ENCODE measurements at places on chromosomes 7 and 10.
A peak's percentile ranks its signal among the peaks of the same experiment; 100 is the strongest.

DNA sequence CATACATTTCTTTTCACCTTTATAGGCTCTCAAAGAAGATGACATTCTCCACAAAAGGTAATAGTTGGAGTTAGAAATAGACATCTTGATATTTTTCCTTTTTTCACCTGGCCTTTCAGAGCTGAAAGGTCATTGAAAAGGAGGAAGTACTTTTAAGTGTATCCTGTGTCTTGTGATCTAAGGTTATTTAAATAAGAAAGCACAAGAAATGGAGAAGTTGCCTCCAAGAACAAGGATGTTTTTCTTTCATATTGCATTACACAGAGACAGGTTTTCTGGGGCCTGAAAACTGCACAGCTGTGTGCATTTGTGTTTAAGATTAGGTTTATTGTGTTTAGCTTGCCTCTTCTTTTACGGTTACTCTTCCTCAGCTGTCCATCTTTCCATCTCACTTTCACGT is 103.4 kb upstream of the SEMA3D start:
- no peak for DNase-seq

GRCh38 chr10:95034401-95034800 is 34.9 kb downstream of the CYP2C8 start:
- DNase-seq = no peak

GRCh38 chr7:64581926-64582894 is 19.3 kb upstream of the ZNF680 start:
- DNase-seq = no peak

- DNase-seq = peak; percentile 81
Observed at GRCh38 chr10:10792681-10793080, 225.0 kb upstream of the CELF2 start.

- no peak for DNase-seq
Observed at GRCh38 chr10:4658777-4659176, 167.2 kb upstream of the AKR1E2 start.

DNA sequence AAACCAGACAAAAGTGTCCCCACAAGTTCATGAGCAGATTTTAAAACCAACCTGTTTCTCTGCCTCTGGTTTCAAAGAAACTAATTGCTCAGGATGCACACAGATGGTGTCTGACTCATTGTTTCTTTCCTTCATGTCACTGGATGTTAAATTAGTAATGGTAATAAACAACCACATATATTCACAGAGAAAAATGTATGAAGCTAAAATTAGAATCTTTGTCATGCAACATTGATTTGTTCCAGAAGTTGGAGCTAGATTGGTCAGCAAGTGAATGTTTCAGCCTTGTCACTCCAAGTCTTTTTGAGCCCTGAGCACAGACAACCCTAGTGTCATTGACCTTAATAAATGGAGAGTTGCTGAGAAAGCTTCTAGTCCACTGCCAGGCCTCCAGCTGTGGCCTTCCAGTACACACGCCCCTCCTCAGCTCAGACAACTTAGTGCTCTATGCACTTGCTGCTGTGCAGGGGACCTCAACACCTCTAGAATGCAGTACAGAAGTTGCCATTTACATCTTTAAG is 175.9 kb downstream of the CCDC71L start:
- DNase-seq = peak; percentile 48

DNA sequence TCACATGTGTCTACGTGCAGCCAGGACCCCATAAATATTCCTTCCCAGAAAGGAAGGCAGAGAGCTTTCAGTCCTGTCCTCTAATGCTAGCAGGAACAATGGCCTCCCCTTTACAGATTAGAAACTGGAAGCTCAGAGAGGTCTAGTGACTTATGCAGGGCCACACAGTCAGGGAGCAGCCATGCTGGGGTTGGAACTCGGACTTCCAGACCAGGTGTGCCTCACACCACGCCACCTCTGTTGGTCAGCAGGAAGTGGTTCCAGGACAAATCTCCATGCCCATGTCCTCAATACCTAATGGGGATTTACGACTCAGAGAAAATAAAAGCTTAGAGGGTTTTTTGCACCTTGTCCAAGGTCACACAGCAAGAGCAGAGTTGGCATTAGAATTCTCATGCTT is 378.9 kb downstream of the RPS24 start:
- no peak for DNase-seq

- peak; percentile 92 for DNase-seq
Observed at GRCh38 chr7:40299097-40299496, 164.3 kb downstream of the SUGCT start.

GRCh38 chr7:78141522-78142281 is 343.1 kb downstream of the PHTF2 start:
- DNase-seq = peak; percentile 27

- no peak for DNase-seq
Observed at GRCh38 chr7:111667488-111667887, 105.2 kb upstream of the IMMP2L start.

GRCh38 chr7:145681159-145681558 is 435.4 kb upstream of the CNTNAP2 start:
- no peak for DNase-seq

- no peak for DNase-seq
Observed at GRCh38 chr7:108463613-108464012, 7.4 kb upstream of the NRCAM start.

- DNase-seq = no peak
Observed at GRCh38 chr7:29424295-29424983, 139.2 kb upstream of the PRR15 start.

DNA sequence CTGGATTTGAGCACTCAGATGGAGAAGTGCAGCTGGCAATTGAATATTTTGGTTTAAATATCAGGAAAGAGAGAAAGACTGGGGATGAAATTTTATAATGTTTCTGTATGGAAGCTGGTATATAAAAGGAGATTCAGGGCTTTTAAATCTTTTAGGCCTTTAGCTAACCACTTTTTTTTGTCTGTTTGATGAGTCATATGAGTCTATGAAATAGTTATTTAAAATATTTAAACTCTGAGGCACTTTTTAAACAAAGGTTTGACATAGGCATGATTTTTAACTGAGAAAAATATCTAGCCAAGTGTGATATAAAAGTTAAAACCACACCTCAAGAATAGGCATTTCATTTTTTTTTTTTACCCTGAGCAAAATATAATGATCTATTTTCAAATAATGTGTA is 944.3 kb downstream of the GATA3 start:
- DNase-seq = no peak

DNA sequence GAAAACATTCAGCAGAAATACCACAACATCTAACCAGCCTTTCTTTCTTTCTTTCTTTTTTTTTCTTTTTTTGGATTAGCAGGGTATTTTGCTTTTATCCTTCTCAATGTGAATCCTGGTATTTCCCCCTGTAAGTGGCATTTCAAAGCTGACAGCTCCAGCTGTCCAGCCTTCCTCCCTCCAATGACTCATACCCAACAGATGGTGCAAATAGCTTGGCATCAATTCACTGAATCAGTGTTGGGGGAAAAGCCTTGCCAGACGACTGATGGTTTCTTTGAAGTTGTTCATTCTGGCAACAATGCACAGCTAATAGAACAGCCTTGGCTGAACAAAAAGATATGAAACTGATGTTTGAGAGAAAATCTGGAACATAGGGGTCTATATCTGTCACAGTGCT is 316.8 kb upstream of the STEAP1 start:
- peak; percentile 81 for DNase-seq

DNA sequence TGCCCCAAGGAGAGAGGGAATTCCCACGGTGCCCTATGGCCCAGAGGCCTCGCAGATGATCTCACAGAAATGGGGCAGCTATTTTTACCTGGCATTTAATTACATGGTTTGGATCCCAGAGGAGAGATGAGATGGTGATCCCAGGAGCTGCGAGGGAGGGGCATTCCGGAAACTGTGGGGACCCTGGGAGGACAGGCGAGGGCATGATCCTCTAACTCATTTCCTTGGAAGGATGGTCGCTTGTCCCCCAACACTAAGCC is 9.4 kb downstream of the SH2B2 start:
- no peak for DNase-seq

DNA sequence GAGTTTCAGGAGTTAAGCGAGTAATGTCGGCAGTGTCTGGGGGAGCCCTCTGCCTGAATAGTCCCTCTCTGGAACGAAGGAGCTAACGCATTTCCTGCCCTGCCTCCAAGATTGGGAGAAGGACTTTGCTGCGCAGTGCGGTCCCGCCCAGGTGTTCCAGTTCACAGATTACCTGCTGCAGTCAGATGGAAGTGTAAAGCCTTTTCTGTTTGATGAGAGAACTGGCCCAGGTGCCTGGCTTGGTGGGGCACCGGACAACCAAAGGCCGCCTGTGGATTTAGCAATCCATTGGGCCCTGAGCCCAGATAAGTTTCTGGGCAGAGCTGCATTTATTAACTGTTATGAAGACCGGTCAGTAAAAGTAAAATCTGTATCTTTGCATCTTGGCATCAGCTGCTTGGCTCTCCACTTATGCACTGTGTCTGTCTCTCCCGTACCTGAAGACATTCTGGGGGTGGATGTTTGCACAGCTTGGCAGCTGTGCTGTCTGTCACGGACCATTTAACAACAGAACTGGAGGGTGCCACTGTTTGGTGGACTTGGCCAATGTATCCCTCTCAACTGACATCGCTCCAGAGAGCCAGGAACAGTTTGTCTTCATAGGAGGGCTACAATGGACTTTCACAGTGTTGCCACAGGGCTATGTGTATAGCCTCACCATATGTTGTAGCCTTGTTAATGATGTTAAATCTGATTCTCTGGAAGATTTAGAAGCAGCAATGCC is 654.7 kb upstream of the ZWINT start:
- no peak for DNase-seq

GRCh38 chr10:45249978-45250693 is 65.3 kb downstream of the OR13A1 start:
- DNase-seq = peak; percentile 69

DNA sequence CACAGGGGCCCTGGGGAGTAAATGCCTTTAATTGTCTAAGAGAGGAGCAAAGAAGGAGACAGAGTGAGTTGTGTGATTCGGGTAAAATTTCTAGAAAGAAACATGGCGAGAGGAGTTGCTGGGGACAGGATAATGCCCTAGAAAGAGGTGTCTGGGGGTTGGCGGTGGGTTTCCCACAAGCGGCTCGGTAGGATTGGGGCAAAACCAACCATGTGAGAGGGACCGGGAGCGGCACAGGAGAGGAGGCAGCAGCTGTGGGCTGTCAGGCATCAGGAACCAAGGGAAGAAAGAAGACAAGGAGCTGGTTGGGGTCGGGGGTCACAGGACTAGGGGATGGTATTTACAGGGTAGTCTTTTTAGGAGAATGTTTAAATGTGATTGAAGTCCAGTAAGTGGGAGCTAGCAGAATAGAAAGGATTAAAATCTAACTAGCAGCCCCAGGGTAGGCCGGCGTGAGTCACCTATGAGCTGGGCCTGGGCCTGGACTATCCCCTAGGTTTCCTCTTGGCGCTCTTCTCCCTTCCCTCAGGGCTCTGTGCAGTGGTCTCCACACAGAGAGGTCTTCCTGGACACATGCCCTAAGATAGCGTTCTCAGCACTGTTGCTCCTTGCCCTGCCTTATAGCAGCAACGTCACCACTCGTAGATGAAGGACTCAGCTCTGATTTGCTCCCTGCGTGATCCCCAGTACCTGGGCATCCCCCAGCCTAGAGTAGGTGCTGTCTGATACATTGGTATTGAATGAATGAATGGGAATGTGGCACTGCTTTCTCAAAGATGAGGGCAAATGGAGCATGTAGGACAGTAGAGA is 32.6 kb downstream of the IKZF1 start:
- DNase-seq = no peak

DNA sequence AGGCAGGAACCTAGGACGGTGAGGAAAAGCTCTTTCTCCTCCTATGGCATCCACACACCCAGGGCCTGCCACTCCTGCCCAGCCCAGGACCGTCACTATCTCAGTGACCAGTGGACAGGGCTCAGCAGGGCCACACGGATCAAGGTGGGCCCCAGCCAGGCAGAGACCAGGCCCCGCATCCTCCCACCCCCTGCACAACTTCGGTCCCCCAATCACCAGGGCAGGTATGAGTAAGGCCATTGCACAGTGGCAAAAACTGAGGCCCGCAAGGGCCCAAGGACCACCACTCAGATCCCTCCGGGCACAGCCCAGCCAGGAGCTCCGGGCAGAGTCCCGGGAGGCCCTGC is 30.3 kb downstream of the OAT start:
- no peak for DNase-seq

GRCh38 chr10:3873728-3874461 is 88.9 kb upstream of the KLF6 start:
- DNase-seq = peak; percentile 31

DNA sequence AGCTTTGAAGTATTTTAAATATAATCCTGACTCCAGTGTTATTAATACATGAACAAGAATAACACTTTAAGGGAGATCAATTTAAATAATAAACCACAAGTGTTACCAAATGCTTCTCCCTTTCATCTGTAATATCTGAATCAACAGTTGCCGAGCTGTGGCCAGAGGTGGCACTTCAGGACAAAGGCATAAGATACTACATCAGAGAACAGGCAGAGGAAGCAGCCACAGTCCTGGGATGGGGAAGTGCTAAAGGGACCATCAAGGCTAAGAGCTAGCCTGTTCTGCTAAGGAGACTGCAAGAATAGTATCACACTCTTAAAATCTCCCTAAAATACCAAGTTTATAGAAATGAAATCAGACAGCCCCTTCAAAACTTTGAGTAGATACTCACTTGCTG is 378.2 kb upstream of the PRKCQ start:
- no peak for DNase-seq

DNA sequence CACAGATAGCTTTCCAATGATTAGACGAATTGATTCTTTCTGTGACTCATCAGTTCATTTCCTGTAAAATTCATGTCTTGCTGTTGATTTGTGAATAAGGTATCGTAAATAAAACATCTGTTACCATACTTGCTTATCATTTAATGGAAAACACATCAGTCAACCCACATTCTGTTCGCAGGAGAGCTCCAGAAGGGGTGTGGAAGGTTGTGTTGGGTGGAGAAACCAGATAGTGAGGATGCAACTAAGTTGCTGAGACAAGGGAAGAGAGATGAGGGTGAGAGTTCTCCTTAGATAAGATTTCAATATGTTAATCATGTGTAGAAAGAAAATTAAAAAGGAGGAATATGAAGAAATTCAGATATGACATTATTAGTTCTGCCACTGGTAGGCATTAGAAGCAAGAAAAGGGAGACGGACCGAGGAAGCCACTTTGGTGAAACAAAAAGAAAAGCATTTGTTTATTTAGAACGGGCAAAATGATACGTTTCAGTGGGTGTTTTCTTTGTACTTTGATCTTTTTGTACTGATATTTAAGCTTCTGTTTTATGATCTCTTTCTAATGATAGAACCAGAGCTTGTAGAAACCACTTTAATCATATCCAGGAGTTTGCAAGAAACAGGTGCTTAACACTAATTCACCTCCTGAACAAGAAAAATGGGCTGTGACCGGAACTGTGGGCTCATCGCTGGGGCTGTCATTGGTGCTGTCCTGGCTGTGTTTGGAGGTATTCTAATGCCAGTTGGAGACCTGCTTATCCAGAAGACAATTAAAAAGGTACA is 7.8 kb downstream of the CD36 start:
- no peak for DNase-seq

GRCh38 chr7:132065989-132066603 is 509.7 kb upstream of the PODXL start:
- no peak for DNase-seq

GRCh38 chr7:101919363-101920115 is 102.1 kb downstream of the CUX1 start:
- no peak for DNase-seq

GRCh38 chr7:110918949-110919548 is 171.9 kb upstream of the LRRN3 start:
- no peak for DNase-seq

Data from HT1080 (cell line).